Activated T-helper 1 cell treated with anti-CD3 and anti-CD28 coated beads, Interleukin-2, amount 50 U/mL, for 16 hours (primary cell): ENCODE measurements at places on chromosomes 6 and 20.

- DNase-seq, result no peak
These were observed 30.4 kb downstream of the IBTK start for GRCh38 chr6:82217018-82217586.

GRCh38 chr6:38067263-38067980 is 247.9 kb downstream of the ZFAND3 start:
- DNase-seq, result no peak

DNA sequence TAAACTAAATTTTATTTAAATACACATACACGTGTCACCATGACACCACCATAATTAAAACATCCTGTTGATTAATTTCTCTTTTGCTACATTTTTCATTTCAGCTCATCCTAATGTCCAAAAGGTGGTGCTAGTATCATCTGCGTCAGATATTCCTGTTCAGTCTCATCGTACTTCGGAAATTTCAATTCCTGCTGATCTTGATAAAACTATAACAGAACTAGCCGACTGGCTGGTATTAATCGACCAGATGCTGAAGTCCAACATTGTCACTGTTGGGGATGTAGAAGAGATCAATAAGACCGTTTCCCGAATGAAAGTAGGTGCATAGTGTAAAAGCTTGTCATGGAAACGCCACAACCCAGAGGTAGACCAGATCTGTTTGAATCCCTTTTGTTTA is 263.4 kb downstream of the UTRN start:
- no peak for DNase-seq

- DNase-seq, result no peak
These were observed 59.0 kb downstream of the PRDM1 start for GRCh38 chr6:106145144-106145543.

- no peak for DNase-seq
These were observed 37.1 kb downstream of the RNF144B start for GRCh38 chr6:18424201-18424600.

DNA sequence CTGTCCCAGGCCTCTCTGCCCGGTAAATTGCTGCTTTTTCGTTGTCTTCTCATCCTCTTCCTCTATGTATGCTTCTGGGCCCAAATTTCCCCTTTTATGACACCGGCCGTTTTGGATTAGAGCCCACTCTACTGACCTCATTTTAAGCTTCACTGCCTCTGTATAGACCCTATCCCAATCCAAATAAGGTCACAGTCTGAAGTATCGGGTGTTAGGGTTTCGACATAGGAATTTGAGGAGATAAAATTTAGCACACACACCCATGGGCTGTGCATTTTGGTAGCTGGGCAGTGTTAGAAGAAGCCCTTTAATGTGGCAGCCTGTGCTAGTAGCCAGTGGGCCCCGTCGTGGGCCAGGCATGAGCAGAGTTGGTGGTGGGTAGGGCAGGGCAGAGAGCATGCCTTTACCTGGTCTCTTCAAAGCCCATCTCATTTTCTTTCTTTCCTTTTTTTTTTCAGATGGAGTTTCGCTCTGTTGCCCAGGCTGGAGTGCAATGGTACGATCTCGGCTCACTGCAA is 27.9 kb upstream of the EZR start:
- no peak for DNase-seq
